ENCODE measurements at places on chromosomes 7 and 10. TPM values are rescaled to one million over a fixed set of nuclear protein-coding genes. Genes with fewer than 3 reads are reported as not detected.
A peak's percentile ranks its signal among the peaks of the same experiment; 100 is the strongest.

DNA sequence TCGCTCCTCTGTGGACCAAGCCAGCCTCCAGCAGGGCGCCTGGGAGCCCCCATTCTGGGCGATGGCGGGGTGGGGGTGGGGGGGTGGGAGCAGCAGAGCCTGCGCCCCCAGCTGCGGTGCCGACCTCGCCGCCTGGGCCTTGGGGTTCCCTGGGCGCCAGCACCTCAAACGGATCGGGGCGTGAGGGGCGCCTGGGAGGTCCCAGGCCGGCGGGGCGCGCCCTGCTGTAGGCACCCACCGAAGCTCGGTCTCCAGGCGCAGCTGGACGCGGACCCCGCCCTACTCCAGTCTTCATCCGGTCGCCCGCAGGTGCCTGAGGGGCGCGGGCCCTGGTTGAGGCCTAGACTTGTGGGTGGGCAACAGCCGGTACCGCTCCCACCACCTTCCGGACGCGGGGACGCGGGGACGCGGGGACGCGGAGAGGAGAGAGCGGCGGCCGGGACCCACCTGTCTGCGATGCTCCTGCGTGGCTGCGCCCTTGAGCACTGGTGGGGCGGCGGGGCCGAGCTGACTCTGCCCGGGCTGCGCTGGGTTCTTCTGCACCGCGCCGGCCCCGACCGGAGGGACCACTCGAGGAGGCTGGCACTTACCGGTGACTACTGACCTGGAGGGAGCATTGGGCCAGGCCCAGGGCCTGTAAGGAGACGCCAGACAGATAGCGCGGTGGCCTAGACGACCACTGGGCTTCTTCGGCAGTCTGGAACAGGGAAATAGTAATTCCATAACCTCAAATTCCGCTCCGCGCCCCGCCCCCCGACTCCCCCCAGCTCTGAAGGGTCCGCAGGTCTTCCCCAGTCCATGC, 5.5 kb upstream of the KCP start:
- no peak overlapping the region for H3K4me3 ChIP-seq
- peaks cover 66% of the 10 kb centered on the region for H3K27me3 ChIP-seq

- H3K27ac ChIP-seq: no peak overlapping the region
- DNase-seq: no peak
- H3K4me3 ChIP-seq: no peak overlapping the region
- H3K27me3 ChIP-seq: peaks cover 17% of the 10 kb centered on the region
- no peaks in the 10 kb centered on the region for H3K36me3 ChIP-seq
Observed at GRCh38 chr10:18159557-18159956, 19.3 kb downstream of the CACNB2 start.

- H3K27me3 ChIP-seq: no peaks in the 10 kb centered on the region
- H3K27ac ChIP-seq: peak overlapping the region; percentile 16
- H3K36me3 ChIP-seq: no peaks in the 10 kb centered on the region
- H3K4me1 ChIP-seq: peaks cover 9% of the 10 kb centered on the region
- DNase-seq: peak; percentile 56
Observed at GRCh38 chr10:5234106-5234860, 37.6 kb downstream of the AKR1C4 start.

DNA sequence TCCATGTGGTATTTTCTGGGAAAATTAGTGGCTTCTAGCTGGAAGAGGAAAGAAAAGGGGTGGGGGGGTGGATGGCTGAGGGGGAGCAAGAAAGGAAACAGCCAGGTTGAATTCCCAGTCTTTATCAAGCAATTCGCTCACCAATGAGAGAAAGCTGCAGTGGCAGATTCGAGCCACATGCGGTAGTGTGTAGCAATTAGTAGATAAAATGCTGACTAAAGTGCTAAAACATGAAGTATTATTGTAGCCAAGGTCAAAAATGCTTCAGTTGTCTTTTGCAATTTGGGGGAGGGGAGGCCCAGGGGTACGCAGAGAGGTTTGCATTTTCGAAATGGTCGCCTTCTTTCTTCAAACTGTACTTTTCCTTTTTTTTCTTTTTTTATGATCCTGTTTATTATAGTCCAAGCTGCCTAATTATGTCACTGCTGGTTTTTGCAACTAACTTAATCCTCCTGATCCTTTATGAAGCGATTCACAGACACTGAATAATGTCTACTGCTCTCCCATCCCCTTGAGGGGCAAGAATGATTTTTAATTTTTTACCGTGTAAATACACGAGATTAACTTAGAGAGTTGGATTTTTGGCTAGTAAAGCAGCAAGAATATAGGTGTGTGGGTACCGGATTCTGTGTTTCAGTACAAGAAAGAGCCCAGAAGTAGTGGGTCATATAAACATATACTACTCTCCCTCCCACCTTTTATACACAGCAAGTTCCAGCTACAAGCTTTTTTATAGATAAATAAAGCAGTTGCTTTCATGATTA, 3.6 kb upstream of the ARID5B start:
- peak; percentile 43 for DNase-seq
- H3K27ac ChIP-seq: no peak overlapping the region
- peak overlapping the region; percentile 42 for H3K4me3 ChIP-seq
- peaks cover 35% of the 10 kb centered on the region for H3K36me3 ChIP-seq
- H3K27me3 ChIP-seq: no peaks in the 10 kb centered on the region
- H3K4me1 ChIP-seq: peaks cover 37% of the 10 kb centered on the region

DNA sequence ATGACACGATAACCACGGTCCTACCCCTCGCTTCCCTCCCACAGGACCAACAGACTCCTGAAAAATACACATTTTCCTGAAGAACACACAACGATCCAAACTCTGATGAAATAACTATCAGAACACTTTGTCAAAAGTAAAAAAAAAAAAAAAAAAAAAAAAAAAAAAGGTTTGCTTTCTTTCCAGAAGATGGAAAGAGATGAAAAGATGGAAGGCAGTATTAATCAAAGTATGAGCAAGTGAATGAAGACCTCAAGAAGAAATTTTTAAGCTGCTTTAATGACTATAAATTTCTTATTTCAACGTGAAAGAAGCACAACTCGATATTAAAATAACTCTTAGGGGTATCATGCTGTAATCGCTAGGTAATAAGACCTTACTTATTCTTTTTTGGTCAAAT, 202.3 kb downstream of the CHCHD3 start:
- no peaks in the 10 kb centered on the region for H3K36me3 ChIP-seq
- no peaks in the 10 kb centered on the region for H3K27me3 ChIP-seq
- no peak for DNase-seq
- no peak overlapping the region for H3K27ac ChIP-seq
- H3K4me1 ChIP-seq: peaks cover 16% of the 10 kb centered on the region

DNA sequence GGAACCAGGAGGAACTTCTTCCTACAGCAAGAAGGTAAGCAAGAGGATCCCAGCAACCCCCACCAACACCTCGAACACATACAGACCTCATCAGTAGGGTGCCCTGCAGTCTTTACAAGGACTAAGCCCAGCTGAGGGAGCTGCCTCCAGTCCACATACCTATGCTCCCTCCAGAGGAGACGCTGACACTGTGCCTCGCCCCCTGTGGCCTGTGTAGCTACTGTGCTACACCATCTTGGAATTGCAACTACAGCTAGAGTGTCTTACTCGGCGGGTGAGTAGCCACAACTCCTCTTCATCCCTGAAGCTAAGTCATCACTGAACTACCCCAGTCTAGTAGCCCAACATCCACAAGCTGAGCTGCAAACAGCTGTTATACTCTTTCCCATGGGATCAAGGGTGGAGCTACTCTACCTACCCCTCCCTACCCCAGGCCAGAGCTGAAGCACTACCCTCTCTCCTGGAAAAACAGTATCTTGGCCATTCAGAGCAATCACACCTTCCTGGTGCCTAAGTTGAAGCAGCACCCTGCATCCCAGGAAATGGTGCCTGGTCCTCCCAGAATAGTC, 42.2 kb upstream of the CAMK2B start:
- H3K36me3 ChIP-seq: no peaks in the 10 kb centered on the region
- DNase-seq: no peak
- H3K4me1 ChIP-seq: no peaks in the 10 kb centered on the region
- no peaks in the 10 kb centered on the region for H3K27me3 ChIP-seq

- no peak for DNase-seq
- H3K4me1 ChIP-seq: no peaks in the 10 kb centered on the region
- H3K36me3 ChIP-seq: peaks cover 49% of the 10 kb centered on the region
Observed at GRCh38 chr7:148807436-148807835, 76.7 kb downstream of the EZH2 start.

DNA sequence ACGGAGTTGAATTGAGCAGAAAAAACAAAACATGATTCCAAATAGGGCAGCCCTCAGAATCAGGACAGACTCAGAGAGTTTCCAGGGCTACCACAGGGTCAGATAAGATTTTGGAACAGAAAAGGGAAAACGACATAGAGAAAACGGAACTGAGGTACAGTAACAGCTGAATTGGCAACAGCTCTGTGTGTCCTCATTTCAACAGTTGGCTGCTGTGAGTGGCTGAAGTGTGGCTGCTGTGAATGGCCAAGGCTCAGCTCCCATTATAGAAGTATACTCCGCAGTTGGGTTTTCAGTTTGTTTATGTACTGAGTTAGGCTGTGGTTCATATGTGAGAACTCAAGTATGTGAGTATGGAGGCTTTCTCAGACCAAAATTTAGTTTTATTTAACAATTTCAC, 32.0 kb downstream of the ANTXRL start:
- H3K27ac ChIP-seq: no peak overlapping the region
- peaks cover 13% of the 10 kb centered on the region for H3K36me3 ChIP-seq
- peaks cover 19% of the 10 kb centered on the region for H3K4me1 ChIP-seq
- no peak for DNase-seq
- no peaks in the 10 kb centered on the region for H3K27me3 ChIP-seq
- H3K4me3 ChIP-seq: no peak overlapping the region

GRCh38 chr10:6782378-6782777, 202.3 kb upstream of the PRKCQ start:
- H3K27me3 ChIP-seq: no peaks in the 10 kb centered on the region
- H3K27ac ChIP-seq: no peak overlapping the region
- peaks cover 33% of the 10 kb centered on the region for H3K4me1 ChIP-seq
- no peak for DNase-seq
- no peak overlapping the region for H3K4me3 ChIP-seq
- peaks cover 11% of the 10 kb centered on the region for H3K36me3 ChIP-seq

- no peaks in the 10 kb centered on the region for H3K4me1 ChIP-seq
- DNase-seq: no peak
- H3K4me3 ChIP-seq: no peak overlapping the region
- H3K27me3 ChIP-seq: no peaks in the 10 kb centered on the region
Observed at GRCh38 chr7:158778471-158778870, 50.8 kb downstream of the ESYT2 start.

DNA sequence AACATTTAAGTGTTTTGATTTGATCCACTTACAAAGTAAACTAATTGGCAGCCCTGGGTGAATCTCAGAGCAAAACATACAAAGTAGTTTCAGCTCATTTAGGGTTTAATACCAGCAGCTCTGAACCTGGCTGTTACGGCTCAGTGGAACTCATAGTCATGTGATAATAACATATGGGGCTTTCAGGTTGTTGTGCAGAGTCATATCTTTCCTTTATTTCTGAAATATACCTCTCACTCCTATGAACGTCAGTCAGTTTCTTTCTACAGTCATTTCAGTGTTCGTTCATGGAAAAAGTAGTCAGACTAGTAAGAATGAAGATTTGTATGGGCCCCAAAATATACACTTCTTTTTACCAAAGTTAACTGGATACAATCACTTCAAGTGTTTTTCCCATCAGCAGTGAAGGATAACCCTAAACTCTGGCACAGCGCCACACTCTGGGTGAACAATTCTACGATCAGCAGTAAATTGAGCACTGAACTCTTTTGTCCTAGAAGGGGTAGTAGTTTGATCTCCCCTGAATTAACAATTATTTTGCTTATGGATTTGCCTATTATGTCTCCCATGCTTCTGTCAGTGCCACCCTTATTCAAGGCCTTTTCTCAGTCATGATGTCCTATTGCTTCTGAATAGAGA, 218.6 kb downstream of the THSD7A start:
- no peaks in the 10 kb centered on the region for H3K4me1 ChIP-seq
- no peak for DNase-seq
- no peaks in the 10 kb centered on the region for H3K27me3 ChIP-seq
- no peak overlapping the region for H3K4me3 ChIP-seq
- H3K36me3 ChIP-seq: no peaks in the 10 kb centered on the region

DNA sequence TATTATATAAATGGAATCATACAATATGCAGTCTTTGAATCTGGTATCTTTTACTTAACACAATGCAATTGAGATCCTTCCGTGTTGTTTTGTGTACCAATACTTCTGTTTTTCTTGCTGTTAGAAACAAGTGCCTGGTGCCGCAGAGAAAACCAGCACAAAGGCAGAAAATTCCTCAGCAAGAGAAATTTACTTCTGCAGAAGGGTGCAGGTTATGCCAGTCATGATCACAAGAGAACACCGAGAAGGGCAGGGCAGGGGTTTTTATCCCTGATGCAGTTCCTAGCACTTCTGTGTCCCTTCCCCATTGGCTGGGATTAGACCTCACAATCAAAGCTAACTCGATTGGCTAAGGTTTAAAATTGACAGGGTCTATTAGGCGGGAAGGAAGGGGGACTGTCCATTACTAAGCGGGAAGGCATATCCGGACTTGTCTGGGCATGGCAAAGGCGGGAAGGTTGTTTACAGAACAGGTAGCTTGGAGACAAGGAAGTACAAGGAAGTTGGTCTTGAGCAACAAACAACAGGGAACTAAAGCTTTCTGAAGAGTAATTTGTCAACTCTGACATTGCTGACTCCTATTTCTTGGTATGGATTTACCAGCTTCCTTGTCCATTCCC, 2.4 kb upstream of the ZNF33B start:
- H3K4me1 ChIP-seq: peaks cover 30% of the 10 kb centered on the region
- peak overlapping the region; percentile 39 for H3K4me3 ChIP-seq
- no peaks in the 10 kb centered on the region for H3K27me3 ChIP-seq
- H3K27ac ChIP-seq: peak overlapping the region; percentile 81
- DNase-seq: peak; percentile 77

DNA sequence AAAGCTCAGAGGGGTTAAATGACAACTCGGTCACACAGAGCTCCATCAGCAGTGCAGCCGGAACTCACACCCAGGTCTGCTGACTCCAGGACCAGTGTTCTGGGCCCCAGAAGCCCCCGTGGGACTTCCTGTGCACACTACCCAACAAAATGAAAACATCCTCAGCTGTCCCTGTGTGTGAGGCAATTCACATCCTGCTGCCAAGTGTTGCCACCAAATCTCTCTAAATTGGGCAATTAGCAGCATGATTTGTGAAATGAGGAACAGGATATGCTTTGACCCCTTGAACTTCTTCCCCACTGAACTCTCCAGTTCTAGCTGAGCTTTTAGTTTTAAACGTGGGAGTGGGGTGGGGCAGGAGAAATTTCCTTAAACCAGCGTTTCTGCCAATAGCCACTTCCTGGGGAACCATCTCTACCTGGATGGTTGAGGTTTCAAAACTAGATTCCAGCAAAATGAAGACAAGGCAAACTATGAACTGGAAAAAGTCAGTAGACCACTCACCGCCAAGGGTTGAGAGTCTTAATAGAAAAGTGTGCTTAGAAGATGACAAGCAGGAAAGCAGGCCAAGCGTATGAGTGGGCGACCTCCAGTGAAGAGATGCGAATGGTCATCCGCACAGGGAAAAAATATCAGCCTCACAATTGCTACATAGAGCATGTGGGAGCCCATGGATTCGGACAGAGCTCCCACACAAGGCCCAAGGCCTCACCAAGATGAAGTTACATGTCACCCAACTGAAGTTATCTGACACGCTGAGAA, 51.9 kb upstream of the CHST15 start:
- no peaks in the 10 kb centered on the region for H3K27me3 ChIP-seq
- no peak overlapping the region for H3K27ac ChIP-seq
- H3K36me3 ChIP-seq: no peaks in the 10 kb centered on the region

LBX1 gene
- total RNA-seq: not detected

NPC1L1 gene
- total RNA-seq: 46.0 TPM

SPAM1 gene
- not detected for total RNA-seq

LOXL4 gene
- total RNA-seq: 2.6 TPM

STEAP4 gene
- 11.3 TPM for total RNA-seq

NUTM2E gene
- not detected for total RNA-seq

ABCC2 gene
- 1.2 TPM for total RNA-seq

Measured in Calu3 (cell line).